ENCODE measurements at places on chromosomes 11 and 22.

DNA sequence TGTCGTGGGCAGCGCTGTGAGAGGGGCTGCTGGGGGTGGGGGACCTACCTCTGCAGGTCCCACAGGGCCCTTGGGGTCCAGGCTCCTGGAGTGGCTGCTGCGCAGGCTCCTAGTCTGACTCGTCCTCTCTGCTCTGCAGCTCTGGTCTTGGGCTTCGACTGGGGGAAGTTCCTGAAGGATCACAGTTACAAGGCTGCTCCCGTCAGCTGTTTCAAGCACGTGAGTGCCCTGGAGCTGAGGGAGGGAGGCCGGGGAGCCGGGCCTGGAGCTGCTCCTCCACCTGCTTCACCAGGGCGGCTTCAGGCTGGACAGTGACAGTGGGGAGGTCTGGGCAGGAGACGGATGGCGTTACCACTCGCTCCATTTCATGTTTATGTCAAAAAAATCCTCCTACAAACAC, 11.9 kb downstream of the L3MBTL2 start:
- H3K36me3 ChIP-seq = peaks cover 5% of the 10 kb centered on the region
- no peak overlapping the region for H3K27ac ChIP-seq
- H3K27me3 ChIP-seq = no peaks in the 10 kb centered on the region
- no peak for DNase-seq

DNA sequence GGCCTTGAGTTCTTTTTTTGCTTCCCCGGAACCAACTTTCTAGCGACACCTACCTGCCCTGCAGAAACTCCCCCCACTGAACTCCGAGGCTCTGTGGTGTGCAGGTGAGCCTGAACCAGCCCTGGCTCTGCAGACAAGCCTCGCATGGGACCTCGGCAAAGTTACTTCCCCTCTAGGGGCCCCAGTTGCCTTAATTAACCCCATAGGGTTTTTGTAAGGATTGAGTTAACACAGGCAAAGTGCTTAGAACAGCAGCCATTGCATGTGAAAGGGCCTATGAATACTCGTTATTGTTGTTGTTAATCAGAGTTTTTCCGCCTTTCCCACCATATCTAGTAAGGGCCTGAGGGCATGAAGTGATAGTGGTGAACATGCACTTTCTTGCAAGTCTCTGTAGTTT, 12.6 kb upstream of the SYT13 start:
- H3K27ac ChIP-seq = no peak overlapping the region
- no peaks in the 10 kb centered on the region for H3K4me1 ChIP-seq
- no peak overlapping the region for H3K4me3 ChIP-seq
- H3K27me3 ChIP-seq = peaks cover 15% of the 10 kb centered on the region

GRCh38 chr11:44725757-44726282, 942 bp upstream of the TSPAN18 start:
- no peak overlapping the region for H3K4me3 ChIP-seq
- DNase-seq = no peak
- no peak overlapping the region for H3K27ac ChIP-seq
- peaks cover 51% of the 10 kb centered on the region for H3K27me3 ChIP-seq

GRCh38 chr11:88042238-88042637, 133.0 kb downstream of the RAB38 start:
- H3K36me3 ChIP-seq = no peaks in the 10 kb centered on the region
- no peaks in the 10 kb centered on the region for H3K4me1 ChIP-seq
- no peaks in the 10 kb centered on the region for H3K27me3 ChIP-seq

GRCh38 chr11:85886089-85887056, 31.2 kb downstream of the CCDC83 start:
- DNase-seq = no peak
- H3K27ac ChIP-seq = no peak overlapping the region
- H3K4me3 ChIP-seq = no peak overlapping the region
- peaks cover 33% of the 10 kb centered on the region for H3K4me1 ChIP-seq
- H3K36me3 ChIP-seq = no peaks in the 10 kb centered on the region
- H3K27me3 ChIP-seq = no peaks in the 10 kb centered on the region

DNA sequence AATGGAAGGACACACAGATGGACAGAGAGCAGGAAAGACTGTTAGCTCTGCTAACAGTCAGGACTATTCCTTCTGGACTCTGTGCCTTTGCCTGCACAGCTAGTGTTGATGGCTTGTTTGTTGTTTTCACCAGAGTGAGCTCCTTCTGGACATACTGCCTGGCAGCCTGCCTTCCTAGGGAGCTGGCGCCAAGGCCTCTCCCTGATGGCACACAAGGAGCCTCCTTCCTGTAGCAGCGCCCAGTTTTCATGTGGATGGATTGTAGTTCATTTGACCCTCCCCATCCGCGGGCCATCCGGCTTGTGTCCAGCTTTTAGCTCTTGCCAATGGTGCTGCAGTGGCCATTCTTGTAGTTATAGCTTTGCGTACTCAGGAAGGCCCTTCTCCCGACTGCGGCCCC, 16.6 kb upstream of the BCR start:
- H3K4me1 ChIP-seq = no peaks in the 10 kb centered on the region
- H3K27me3 ChIP-seq = no peaks in the 10 kb centered on the region
- H3K36me3 ChIP-seq = no peaks in the 10 kb centered on the region

GRCh38 chr22:45448431-45448830, 34.9 kb downstream of the RIBC2 start:
- no peaks in the 10 kb centered on the region for H3K4me1 ChIP-seq
- H3K4me3 ChIP-seq = no peak overlapping the region
- no peak overlapping the region for H3K27ac ChIP-seq

GRCh38 chr22:31612891-31613285, 49.1 kb downstream of the PISD start:
- no peaks in the 10 kb centered on the region for H3K4me1 ChIP-seq
- H3K27ac ChIP-seq = no peak overlapping the region
- no peaks in the 10 kb centered on the region for H3K36me3 ChIP-seq

GRCh38 chr11:59154610-59155009, 12.0 kb downstream of the FAM111A start:
- peak; percentile 7 for DNase-seq
- no peak overlapping the region for H3K4me3 ChIP-seq
- H3K27ac ChIP-seq = no peak overlapping the region
- H3K4me1 ChIP-seq = no peaks in the 10 kb centered on the region
- no peaks in the 10 kb centered on the region for H3K27me3 ChIP-seq

DNA sequence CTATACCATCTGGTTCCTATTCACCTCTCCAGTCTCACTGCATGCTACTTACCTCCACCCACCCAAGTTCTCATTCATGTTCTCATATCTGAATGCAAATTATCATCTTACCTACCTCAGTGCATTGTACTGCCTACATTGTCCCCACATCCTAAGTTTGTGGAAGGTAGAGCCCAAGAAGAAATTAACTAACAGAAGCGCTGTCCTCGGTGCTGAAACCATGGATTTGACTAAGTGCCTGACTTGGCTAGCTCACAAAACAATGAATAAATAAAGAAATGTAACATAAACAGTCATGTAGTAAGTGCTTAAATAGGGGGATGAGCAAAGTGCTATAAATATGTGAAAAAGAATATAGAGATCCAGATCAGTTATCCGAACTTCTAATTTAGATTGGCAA, 63.2 kb downstream of the GRIA4 start:
- H3K27ac ChIP-seq = no peak overlapping the region
- H3K4me3 ChIP-seq = no peak overlapping the region
- H3K27me3 ChIP-seq = peaks cover 6% of the 10 kb centered on the region

GRCh38 chr22:50702821-50703725, 30.4 kb downstream of the SHANK3 start:
- H3K4me1 ChIP-seq = no peaks in the 10 kb centered on the region
- H3K36me3 ChIP-seq = no peaks in the 10 kb centered on the region
- no peaks in the 10 kb centered on the region for H3K27me3 ChIP-seq
- no peak overlapping the region for H3K4me3 ChIP-seq
- no peak for DNase-seq

DNA sequence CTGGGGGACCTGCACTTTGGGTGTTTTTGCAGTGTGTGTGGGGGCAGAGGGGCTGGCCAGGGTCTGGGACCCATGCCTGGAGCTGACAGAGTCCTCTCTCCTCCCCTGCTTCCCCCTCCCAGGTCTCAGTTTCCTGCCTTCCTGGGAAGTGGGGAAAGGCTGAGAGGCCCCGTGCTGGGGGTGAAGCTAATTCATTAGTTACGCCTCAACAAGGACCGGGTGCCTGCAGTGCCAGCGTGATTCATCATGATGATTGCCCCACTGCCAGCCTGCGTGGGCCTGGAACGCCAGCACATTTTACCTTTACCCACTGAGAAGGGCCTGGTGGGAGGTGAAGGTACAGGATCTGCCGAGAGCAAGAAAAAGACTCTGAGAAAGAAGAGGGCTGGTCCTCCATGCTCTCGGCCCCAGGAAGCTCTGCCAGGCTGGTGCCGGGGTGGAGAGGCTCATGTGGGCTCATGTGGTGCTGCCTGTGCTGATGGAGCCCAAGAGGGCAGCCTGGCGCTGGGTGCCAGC, 2.9 kb upstream of the LRRC10B start:
- no peak overlapping the region for H3K4me3 ChIP-seq
- peaks cover 18% of the 10 kb centered on the region for H3K27me3 ChIP-seq
- H3K4me1 ChIP-seq = peaks cover 9% of the 10 kb centered on the region
- H3K36me3 ChIP-seq = no peaks in the 10 kb centered on the region

Measured in PC-3 (cell line).